ENCODE measurements at places on chromosomes 5 and 9. TPM values are rescaled to one million over a fixed set of nuclear protein-coding genes. Genes with fewer than 3 reads are reported as not detected.

DNA sequence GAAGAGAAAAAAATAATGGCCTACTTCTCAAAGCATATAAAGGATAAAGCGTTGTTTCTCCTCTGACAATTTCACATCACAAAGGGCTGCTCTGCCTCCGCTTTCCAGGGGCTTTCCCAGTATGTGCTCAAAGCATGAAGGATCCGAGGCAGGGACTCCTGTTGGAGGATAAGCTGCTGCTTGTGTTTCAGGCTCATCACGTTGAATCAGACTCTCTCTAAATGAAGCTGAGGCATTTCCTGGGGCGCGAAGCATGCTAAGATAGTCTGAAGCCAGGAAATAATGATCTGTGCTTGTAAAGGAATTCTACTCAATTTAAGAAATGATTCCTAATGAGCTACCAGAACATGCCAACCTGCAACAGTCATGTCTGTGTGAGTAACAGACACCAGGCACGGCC lies 97.5 kb downstream of the MARCHF11 start:
- no peak overlapping the region for H3K4me3 ChIP-seq
- H3K27me3 ChIP-seq = no peaks in the 10 kb centered on the region
- H3K36me3 ChIP-seq = no peaks in the 10 kb centered on the region
- H3K4me1 ChIP-seq = no peaks in the 10 kb centered on the region

The NUTM2G gene
- total RNA-seq = not detected

GRCh38 chr5:24059006-24059405 lies 551.6 kb downstream of the PRDM9 start:
- no peaks in the 10 kb centered on the region for H3K27me3 ChIP-seq
- H3K36me3 ChIP-seq = no peaks in the 10 kb centered on the region
- DNase-seq = no peak
- H3K27ac ChIP-seq = no peak overlapping the region
- H3K4me1 ChIP-seq = no peaks in the 10 kb centered on the region

- no peaks in the 10 kb centered on the region for H3K27me3 ChIP-seq
- peak overlapping the region; percentile 93 for H3K4me3 ChIP-seq
- DNase-seq = no peak
- H3K4me1 ChIP-seq = peaks cover 14% of the 10 kb centered on the region
- H3K27ac ChIP-seq = peak overlapping the region; percentile 74
Observed at GRCh38 chr5:69188811-69189161, 597 bp upstream of the CENPH start.

DNA sequence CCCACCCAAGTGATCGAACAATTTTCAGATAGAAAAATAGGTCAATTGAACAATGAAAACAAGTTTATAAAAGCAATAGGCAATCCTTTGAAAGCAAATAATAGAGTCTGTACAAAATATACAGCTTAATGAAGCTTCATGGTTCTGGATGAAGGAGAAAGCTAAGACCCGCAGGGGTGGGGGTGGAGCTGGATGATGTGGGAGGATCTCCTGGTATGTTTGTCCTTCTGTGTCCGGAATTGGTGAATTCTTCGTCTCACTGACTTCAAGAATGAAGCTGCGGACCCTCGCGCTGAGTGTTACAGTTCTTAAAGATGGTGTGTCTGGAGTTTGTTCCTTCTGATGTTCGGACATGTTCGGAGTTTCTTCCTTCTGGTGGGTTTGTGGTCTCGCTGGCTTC lies 149.9 kb downstream of the NXNL2 start:
- no peak overlapping the region for H3K4me3 ChIP-seq
- no peak for DNase-seq
- H3K36me3 ChIP-seq = no peaks in the 10 kb centered on the region
- no peaks in the 10 kb centered on the region for H3K27me3 ChIP-seq

DNA sequence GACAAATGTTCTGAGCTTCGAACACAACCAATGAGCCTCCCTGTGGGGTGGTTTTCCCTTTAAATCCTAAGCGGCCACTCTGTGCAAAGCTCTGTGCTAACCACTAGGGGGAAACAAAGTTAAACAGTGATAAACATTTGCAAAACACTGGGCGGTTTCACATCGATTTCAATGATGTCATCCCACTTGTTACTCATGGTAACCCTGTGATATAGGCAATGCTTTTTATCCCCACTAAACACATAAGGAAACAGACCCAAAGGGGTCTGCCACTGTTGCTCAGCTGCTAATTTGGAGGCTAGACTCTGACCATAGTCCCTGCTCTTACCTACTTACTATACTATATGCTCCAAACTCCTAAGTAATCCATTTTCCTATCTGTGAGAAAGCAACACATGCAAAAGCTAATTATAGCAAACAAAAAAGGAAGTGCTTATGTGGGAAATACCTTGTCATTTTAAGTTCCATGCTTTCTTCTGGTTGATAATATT lies 57.3 kb downstream of the PTPN3 start:
- peak; percentile 67 for DNase-seq
- no peak overlapping the region for H3K27ac ChIP-seq
- no peaks in the 10 kb centered on the region for H3K27me3 ChIP-seq
- no peak overlapping the region for H3K4me3 ChIP-seq
- 0 out of 2 replicates have a peak, but pooled peaks cover 2% of the 10 kb centered on the region for H3K36me3 ChIP-seq
- H3K4me1 ChIP-seq = no peaks in the 10 kb centered on the region

DNA sequence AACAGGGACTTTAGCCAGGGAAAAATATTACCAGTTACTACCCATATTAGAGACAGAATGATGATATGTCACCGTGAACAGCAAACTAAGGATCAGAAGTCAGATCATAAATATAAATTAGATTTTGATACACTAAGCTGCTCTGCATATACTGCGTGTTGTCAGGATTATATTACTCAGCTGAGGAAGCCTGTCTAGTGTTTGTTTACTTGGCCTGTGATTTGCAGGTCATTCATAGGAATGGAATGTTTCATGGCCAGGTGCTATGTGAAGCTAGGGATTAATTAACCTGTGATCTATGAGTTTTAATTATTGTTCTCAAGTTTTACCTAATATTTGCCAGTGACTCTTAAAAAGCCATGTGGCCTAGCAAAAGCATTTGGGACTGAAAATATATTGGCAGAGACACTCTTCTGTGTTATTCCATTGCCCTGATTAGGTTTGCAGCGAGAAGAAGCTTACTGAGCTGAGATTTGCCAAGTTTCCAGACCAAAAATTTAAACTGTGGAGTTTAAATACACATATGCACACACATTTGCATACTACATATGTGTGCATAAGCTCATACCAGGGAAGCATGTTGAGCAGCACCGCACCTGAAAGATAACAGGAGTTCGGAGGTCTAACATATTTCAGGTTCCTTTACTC lies 496.3 kb upstream of the GRIA1 start:
- no peaks in the 10 kb centered on the region for H3K36me3 ChIP-seq
- H3K27ac ChIP-seq = no peak overlapping the region
- DNase-seq = no peak
- H3K4me3 ChIP-seq = no peak overlapping the region

The NR2F1 gene
- total RNA-seq = 51.2 TPM

GRCh38 chr9:86800681-86801080 lies 146.6 kb downstream of the GAS1 start:
- DNase-seq = no peak
- H3K27me3 ChIP-seq = peaks cover 23% of the 10 kb centered on the region
- no peak overlapping the region for H3K4me3 ChIP-seq
- no peaks in the 10 kb centered on the region for H3K4me1 ChIP-seq
- H3K36me3 ChIP-seq = no peaks in the 10 kb centered on the region

DNA sequence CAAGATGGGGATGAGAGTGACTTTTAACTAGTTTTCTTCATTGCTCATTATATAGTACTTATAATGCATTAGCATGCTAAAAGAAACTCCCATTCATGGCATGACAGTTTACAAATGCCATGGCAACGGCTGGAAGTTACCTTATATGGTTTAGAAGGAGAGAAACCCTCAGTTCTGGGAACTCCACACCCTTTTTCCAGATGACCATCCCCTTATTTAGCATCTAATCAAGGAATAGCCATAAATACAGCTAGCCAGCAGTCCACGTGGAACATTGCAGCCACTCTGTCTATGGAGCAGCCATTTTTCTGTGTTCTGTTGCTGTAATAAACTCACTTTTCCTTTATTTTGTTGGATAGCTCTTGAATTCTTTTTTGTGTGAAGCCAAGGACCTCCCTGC lies 1137.8 kb downstream of the CDH18 start:
- no peak overlapping the region for H3K4me3 ChIP-seq
- DNase-seq = no peak
- no peak overlapping the region for H3K27ac ChIP-seq
- no peaks in the 10 kb centered on the region for H3K27me3 ChIP-seq
- no peaks in the 10 kb centered on the region for H3K4me1 ChIP-seq

The SYK gene
- 9.0 TPM for total RNA-seq

DNA sequence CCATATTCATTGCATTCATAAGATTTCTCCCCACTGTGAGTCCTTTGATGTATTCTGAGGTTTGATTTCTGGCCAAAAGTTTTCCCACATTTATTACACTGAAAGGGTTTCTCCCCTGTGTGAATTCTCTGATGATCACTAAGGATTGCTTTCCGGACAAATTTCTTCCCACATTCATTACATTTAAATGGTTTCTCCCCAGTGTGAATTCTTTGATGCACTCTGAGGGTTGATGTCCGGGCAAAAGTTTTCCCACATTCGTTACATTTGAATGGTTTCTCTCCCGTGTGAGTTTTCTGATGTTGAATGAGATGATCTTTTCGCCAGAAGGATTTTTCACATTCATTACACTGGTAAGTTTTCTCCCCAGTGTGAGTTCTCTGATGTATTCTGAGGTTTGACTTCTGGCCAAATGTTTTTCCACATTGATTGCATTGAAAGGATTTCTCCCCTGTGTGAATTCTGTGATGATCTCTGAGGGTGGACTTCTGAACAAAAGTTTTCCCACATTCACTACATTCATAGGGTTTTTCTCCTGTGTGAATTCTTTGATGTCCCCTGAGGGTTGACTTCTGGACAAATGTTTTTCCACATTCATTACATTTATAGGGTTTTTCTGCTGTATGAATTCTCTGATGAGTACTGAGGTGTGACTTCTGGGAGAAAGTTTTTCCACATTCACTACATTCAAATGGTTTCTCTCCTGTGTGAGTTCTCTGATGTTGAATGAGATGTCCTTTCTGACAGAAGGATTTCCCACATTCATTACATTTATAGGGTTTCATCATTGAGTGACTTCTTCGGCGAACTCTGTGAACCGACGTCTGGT lies 18.8 kb downstream of the ZNF510 start:
- no peaks in the 10 kb centered on the region for H3K27me3 ChIP-seq
- DNase-seq = no peak
- H3K36me3 ChIP-seq = peaks cover 7% of the 10 kb centered on the region
- no peak overlapping the region for H3K4me3 ChIP-seq

The WDR70 gene
- 31.1 TPM for total RNA-seq

The CYLC2 gene
- total RNA-seq = not detected

GRCh38 chr5:128092144-128092543 lies 8.6 kb downstream of the SLC12A2 start:
- no peak overlapping the region for H3K4me3 ChIP-seq
- DNase-seq = no peak

The CCNB1 gene
- 281 TPM for total RNA-seq

The NR5A1 gene
- total RNA-seq = 0.64 TPM

DNA sequence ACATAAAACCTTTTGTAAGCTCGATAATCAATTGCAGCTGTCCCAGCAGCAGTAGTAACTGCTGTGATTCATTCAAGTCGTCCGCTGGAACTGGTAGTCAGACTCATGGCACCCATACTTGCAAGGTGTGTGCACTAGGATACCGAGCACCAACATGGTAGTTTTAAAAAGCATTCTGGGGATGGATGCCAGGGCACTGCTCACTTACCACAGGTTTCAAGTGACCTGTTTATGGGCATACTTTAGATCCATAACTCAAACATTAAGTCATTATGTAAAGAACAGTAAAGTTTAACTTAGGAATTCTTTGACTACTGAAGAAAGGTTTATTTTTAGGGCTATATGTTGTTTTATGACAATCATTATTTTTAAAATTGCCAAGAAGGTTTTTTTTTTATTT lies 2277.6 kb downstream of the MAT2B start:
- H3K27me3 ChIP-seq = no peaks in the 10 kb centered on the region
- no peak for DNase-seq
- no peak overlapping the region for H3K4me3 ChIP-seq
- no peak overlapping the region for H3K27ac ChIP-seq
- no peaks in the 10 kb centered on the region for H3K4me1 ChIP-seq

The IGFBPL1 gene
- total RNA-seq = not detected

GRCh38 chr9:33375238-33375840 lies 27.0 kb downstream of the AQP7 start:
- H3K36me3 ChIP-seq = peaks cover 8% of the 10 kb centered on the region
- no peaks in the 10 kb centered on the region for H3K27me3 ChIP-seq
- DNase-seq = peak; percentile 76
- peak overlapping the region; percentile 67 for H3K27ac ChIP-seq

DNA sequence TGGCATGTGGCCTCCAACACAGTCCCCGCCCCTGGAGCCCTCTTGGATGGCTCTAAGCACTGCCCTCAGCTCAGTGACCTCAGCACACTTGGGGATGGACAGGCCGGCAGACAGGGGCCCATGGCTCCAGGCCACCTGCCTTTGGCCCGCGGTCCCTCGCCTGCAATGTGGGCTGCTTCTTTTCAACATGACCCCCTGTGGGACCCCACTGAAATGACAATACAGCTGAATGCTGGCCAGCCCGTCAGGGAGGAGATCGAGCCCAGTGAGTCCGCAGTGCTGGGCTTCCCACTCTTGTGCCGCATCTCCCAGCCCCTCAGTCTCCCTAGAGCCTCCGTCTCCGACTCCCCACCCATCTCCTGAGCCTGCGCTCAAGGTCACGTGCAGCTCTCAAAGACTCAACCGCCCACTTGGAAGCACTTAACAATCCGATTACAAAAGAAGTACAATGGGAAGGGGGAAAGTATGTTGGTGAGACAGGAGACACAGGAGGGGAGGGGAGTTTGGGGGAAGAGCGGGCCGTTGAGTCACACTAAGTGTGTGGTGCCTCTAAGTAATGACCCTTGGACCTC lies 238.9 kb downstream of the HSPA4 start:
- no peak overlapping the region for H3K4me3 ChIP-seq
- DNase-seq = no peak
- H3K27me3 ChIP-seq = no peaks in the 10 kb centered on the region
- no peak overlapping the region for H3K27ac ChIP-seq
- no peaks in the 10 kb centered on the region for H3K36me3 ChIP-seq

The CDH6 gene
- total RNA-seq = 0.12 TPM

GRCh38 chr9:86816366-86816765 lies 130.9 kb downstream of the GAS1 start:
- H3K4me3 ChIP-seq = no peak overlapping the region
- H3K27ac ChIP-seq = no peak overlapping the region
- no peaks in the 10 kb centered on the region for H3K36me3 ChIP-seq
- peaks cover 24% of the 10 kb centered on the region for H3K27me3 ChIP-seq

- no peaks in the 10 kb centered on the region for H3K27me3 ChIP-seq
- no peak for DNase-seq
- peaks cover 2% of the 10 kb centered on the region for H3K36me3 ChIP-seq
- H3K4me1 ChIP-seq = peaks cover 6% of the 10 kb centered on the region
Observed at GRCh38 chr5:178221853-178222252, 10.7 kb downstream of the PHYKPL start.

- peaks cover 21% of the 10 kb centered on the region for H3K4me1 ChIP-seq
- H3K4me3 ChIP-seq = no peak overlapping the region
Observed at GRCh38 chr9:134319306-134320125, 6.7 kb upstream of the RXRA start.

GRCh38 chr9:121785673-121786542 lies 134.5 kb downstream of the DAB2IP start:
- no peak for DNase-seq
- no peaks in the 10 kb centered on the region for H3K27me3 ChIP-seq
- H3K4me3 ChIP-seq = no peak overlapping the region
- H3K27ac ChIP-seq = no peak overlapping the region

Data from HCT116 (cell line).